ENCODE measurements at places on chromosomes 1 and 21.

- DNase-seq = no peak
These were observed 44.4 kb downstream of the KCNH1 start for GRCh38 chr1:211089536-211089935.

DNA sequence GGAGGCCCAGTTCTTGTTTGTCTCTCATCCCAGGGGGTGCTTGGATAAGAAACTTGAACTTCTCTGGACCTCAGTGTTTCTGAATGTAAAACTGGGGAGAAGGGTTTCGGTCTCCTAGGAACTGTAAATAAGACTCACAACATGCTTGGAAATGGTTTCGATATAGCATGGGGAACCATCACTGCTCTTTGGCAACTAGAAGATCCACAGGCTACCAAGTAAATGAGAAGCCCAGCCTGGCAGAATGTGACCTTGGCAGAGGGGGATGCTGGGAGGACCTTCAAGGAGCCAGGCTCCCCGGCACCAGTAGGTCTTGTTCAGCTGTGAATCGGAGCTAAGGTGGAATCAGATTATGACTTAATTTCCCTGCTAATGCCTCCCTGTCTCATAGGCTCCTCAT lies 3.7 kb downstream of the ARL8A start:
- DNase-seq = no peak

- no peak for DNase-seq
These were observed 52.9 kb downstream of the MATN1 start for GRCh38 chr1:30670240-30671060.

GRCh38 chr1:162305969-162306368 lies 70.7 kb downstream of the SPATA46 start:
- no peak for DNase-seq

DNA sequence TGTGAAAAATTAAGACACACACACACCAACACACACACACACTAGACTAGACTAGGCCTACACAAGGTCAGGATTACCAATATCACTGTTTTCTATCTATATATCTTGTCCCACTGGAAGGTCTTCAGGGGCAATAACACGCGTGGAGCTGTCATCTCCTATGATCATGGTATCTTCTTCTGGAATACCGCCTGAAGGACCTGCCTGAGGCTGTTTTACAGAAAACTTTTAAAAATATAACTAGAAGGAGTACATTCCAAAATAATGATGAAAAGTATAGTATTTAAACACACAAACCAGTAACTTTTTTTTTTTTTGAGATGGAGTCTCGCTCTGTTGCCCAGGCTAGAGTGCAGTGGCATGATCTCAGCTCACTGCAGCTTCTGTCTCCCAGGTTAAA lies 20.3 kb upstream of the ZBTB8A start:
- no peak for DNase-seq

GRCh38 chr1:214416417-214416816 lies 135.0 kb downstream of the PTPN14 start:
- no peak for DNase-seq

- no peak for DNase-seq
These were observed 7.9 kb downstream of the CD1D start for GRCh38 chr1:158188611-158189010.

DNA sequence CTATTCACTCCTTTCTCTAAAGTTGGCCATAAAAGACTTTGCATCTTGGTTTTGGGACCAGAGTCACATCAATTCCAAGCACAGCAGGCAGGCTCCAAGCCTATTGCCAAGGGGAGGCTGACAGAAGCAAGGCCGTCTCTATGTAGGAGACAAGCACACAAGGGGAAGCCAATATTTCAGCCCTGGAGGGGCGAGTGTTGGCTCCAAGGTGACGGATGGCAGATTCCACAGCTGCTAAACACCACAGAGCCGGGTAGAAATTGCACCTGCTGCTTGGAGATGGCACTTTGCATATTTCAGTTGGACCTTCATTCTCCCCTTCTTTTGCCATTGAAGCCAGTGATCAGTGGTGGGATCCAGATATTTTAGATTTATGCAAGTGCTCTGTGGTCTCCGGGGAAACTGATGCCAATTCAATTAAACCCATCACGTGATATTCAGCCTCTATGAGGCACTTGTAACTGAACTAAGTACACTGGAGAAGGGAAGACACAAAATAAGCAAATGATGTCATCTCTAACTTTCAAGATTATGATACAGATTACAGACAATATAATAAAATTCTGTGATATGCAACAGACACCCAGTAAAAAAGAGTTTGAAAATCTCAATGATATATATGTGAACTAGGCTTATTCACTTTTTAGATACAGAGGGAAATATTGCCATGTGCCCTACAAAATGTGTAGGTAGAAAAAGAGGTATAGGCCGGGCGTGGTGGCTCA lies 102.8 kb upstream of the GREM2 start:
- DNase-seq = no peak

GRCh38 chr1:36109041-36109679 lies 15.9 kb downstream of the COL8A2 start:
- peak; percentile 52 for DNase-seq

All from activated CD4-positive, alpha-beta T cell treated with anti-CD3 and anti-CD28 coated beads, Interleukin-10, Interleukin-2, amounts not matched to agents 100 ng/mL and 50 ng/mL, durations not matched to agents 16 hours and 8 hours (primary cell).